CD4-positive, alpha-beta T cell treated with Interleukin-6 for 4 hours (primary cell): ENCODE measurements at places on chromosomes 13 and 19.
A peak's percentile ranks its signal among the peaks of the same experiment; 100 is the strongest.

DNA sequence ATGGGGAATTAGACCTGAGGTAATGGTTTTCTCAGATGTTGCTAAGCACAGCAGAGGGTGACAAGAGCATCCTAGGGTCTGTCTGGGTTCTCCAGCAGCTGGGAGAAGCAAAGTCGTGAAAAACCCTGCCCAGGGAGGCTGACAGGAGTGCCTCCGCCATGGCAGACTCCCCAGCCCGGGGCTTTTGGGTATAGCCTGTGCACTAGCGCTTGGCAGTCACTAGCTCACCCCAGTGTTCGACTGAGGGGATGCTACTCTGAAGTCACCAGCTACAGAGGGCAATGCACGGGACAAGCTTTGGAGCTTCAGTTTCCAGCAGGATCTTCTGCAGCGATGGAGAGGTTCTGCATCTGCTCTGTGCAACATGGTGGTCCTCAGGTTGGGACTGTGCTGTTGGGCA, 87.5 kb downstream of the ING1 start:
- peak; percentile 23 for DNase-seq

DNA sequence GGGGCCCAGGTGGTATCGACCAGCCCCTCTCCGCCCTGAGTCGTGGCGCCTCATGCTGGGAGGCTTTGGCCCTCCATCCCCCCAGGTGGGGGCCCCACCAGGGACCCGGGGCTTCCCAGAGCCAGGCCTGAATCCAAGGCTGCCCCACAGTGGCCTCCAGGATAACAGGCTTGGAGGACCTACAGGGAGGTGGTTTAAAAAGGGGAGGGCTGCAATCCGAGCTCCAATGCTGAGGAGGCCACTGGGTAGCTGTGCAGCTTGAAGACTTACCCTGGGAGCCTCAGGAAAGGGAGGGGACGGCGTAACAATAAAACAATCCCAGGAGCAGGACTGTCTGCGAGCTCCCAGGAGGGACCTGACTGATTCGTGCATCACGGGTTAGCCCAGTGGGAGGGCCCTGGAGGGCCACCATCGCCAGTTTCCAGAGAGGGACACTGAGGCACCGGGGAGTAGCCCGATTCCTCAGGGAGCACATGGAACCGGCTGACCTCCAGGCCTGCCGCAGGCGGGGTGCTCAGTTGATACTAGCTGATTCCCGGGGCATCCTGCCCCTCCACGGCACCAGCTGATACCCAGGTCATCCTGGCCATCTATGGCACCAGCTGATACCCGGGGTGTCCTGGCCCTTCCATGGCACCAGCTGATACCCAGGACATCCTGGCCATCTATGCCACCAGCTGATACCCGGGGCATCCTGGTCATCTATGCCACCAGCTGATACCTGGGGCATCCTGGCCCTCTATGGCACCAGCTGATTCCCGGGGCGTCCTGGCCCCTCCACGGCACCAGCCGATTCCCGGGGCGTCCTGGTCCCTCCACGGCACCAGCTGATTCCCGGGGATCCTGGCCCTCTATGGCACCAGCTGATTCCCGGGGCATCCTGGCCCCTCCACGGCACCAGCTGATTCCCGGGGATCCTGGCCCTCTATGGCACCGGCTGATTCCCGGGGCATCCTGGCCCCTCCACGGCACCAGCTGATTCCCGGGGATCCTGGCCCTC, 3.7 kb upstream of the C2CD4C start:
- DNase-seq, result no peak

DNA sequence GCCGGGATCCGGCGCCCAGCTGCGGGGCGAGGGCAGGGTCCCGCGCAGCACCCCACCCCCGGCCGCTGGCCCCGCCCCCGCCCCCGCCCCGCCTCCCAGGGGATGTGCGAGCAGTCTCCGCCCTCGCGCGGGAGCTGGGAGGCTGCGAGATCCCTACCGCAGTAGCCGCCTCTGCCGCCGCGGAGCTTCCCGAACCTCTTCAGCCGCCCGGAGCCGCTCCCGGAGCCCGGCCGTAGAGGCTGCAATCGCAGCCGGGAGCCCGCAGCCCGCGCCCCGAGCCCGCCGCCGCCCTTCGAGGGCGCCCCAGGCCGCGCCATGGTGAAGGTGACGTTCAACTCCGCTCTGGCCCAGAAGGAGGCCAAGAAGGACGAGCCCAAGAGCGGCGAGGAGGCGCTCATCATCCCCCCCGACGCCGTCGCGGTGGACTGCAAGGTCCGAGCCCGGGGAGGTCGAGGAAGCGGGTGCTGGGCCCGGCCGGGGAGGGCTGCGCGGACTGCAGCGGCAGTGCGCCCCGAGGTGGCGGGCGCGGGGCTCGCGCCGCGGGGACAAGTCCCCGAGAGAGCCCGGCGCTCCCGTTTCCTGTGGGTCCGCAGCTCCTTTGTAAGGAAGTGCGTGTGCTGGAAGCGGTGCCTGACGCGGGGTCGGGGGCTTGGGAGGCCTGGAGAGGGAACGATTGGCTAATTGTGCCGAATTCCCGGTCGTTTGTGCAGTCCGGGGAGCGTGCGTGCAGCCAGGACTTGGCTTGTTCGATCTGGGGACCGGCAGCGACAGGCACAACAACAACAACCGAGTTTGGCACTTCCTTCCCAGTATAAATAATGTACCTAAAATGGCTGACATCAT, at the start of gene ITM2B:
Gene ITM2B, plus strand, starts transcription at position 161 of the 843 bp plus-strand sequence. Its CDS starts 155 bp downstream, at position 316.
- DNase-seq, result peak; percentile 84

- DNase-seq, result no peak
Observed at GRCh38 chr13:51682686-51683085, 98.4 kb downstream of the WDFY2 start.

DNA sequence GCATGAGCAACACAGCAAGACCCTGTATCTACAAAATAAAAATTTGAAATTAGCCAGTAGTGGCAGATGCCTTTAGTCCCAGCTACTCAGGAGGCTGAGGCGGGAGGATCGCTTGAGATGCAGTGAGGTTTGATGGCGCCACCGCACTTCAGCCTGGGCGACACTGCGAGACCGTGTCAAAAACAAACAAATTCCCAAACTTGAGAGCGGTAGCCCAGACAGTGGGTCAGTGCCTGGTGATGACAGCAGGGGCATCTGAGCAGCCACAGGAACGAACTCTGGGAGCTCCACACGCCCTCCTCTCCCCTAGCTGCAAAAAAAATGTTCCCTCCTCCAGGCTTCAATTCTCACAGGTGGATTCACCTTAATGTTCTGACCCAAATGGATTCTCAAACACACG, 14.1 kb downstream of the ZNF490 start:
- no peak for DNase-seq

- DNase-seq, result peak; percentile 20
Observed at GRCh38 chr19:46935066-46935663, 74.4 kb downstream of the ARHGAP35 start.

- peak; percentile 69 for DNase-seq
Observed at GRCh38 chr13:32650705-32651311, 64.6 kb downstream of the PDS5B start.

DNA sequence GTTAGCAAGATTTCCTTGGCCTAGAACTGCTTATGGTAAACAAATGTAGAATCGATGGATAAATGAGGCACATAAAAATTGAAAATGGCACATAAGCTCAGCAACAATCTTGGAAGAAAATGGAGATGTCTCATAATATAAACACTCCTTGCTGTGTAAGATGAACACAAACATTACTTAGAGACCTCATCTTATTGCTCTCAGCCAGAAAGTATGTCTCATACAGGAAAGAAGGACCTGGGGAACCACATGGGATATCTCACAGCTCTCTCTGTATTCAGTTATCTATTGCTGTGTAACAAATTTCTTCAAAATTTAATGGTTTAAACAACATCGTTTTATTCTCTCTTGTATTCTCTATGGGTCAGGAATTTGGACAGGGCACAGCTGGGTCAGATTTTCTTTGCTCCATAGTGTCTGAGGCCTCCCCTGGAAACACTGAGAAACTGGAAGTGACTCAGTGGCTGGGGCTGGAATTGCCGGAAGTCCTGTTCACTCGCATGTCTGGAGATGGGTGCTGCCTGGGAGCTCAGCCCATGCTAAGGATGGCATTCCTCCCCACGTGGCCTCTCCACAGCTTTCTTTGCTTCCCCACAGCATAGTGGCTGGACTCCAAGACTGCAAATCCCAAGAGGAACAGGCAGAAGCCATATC, 105.1 kb downstream of the NUFIP1 start:
- DNase-seq, result no peak

GRCh38 chr13:60152904-60153303, 10.8 kb downstream of the DIAPH3 start:
- no peak for DNase-seq

DNA sequence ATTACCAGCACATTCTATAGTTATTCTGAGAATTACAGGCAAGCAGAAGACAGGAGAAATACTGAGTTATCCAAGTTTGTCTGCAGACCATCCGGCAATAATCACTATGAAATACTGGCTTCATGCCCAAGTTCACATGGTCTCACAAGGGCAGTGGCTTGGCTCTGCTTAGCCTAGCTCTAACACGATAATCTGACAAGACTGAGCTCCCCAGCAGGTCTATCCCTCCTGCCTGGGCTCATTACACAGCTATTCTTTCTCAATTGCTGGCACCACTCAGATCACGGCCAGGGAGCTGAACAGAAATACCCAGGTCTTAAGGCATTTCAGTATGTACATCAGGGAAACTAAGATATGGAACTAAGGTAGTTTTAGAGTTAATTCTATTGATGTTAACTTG, 361.6 kb upstream of the PCDH20 start:
- DNase-seq, result no peak

- no peak for DNase-seq
Observed at GRCh38 chr19:37346091-37346490, 24.8 kb upstream of the ZNF527 start.

DNA sequence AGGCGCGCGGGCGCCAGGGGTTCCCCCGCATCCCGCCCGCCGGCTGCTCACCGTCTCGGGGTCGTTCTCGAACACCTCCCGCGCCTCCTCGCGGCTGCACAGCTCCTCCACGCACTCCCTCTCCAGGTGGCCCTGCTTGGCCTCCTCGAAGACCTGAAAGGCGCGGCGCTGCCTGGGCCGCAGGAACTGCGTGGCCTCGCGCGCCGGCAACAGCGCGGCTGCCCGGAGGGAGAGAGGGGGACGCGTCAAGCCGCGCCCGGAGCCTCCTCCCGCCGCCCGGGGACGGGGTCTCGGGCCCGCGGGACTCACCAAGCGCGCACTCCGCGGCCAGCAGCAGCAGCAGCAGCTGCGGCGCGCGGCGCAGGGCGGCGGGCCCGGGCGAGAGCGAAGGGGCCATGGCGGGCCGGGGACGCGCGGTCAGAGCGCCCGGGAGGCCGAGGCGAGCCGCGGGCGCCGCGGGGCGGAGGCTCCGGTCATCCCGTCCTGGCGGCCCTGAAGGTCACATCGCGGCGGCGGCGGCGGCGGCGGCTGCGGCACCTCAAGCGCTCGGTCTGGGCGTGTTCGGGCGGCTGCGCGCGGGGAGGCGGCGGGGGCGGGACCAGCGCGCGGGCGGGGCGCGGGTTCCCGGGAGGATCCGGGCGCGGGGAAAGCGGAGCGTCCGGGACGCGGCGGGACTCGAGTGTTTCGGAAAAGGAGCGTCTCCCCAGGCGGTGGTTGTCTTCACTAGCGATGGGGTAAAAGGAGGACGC, at the start of gene GAS6:
Gene GAS6, minus strand, starts transcription at position 553 of the 749 bp plus-strand sequence. Its CDS starts 156 bp downstream, at position 397.
- DNase-seq, result no peak

DNA sequence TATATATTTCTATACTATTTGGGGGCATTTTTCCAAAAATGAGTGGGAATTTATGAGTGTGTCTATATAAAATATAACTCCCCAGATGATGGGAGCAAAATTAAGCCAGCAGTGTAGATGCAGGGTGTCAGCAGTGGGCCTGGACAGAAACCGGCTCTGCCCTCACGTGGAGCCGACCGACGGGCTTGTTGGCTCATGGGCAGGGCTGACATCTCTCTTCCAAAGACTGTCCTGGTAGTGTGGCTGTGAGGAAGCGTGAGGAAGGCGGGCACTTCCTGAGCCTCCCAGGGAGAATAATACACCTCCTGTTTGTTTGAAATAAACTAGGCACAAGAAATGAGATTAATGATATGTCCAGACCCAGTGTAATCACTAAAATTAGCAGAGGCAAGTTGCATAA, 206.5 kb downstream of the TEX29 start:
- no peak for DNase-seq

DNA sequence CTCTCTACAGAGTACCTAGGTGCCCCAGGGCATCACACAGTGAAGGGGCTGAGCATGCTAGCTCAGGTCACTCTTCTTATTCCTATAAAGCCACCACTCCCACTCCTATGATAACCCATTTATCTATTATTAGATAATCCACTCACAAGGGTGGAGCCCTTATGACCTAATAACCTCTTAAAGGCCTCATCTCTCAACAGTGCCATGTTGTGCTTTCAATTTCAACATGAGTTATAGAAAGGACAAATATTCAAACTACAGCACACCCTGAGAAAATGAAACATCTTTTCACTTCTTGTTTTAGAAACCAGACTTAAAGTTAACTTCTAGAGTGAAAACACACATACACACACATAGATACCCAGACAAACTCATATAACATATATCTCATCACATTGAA, 1494.9 kb upstream of the MIR17HG start:
- no peak for DNase-seq

DNA sequence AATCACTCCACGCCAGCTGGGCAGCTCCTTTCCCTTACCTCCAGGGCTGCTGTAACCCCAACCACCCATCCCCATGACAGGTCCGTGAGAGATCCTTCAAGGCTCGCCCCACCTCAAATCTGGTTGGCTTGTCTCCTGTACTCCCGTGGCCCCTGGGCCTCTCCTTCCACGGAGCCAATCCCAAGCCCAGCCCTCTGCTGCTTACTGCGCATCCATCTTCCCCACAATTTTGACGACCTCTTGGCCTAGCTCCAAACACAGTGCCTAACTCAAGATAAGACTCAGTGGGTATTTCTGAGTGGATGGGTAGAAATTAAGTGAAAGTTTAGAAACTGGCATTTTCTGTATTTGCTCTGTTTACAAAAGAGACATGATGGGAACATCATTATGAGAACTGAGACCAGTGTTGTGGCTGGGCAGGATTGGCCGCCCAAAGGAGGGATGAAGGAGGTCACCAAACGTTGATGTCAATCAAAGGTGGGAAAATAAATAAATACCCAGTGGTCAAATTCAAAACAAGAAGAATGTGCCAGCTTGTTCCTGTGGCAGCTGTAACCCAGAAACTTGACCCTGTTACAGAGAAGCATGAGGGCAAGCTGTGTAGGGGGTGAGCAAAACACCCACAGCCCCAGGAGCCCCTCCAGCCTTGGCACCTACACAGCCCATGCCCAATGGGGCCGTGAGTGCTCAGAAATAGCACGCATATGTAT, 162.2 kb downstream of the ABCC4 start:
- DNase-seq, result no peak
